ENCODE measurements at places on chromosomes 7 and 10.

GRCh38 chr10:354901-355617 lies 219.8 kb downstream of the ZMYND11 start:
- no peak for DNase-seq

- DNase-seq: peak; percentile 14
These were observed 52.4 kb upstream of the ADRB1 start for GRCh38 chr10:113991091-113991860.

DNA sequence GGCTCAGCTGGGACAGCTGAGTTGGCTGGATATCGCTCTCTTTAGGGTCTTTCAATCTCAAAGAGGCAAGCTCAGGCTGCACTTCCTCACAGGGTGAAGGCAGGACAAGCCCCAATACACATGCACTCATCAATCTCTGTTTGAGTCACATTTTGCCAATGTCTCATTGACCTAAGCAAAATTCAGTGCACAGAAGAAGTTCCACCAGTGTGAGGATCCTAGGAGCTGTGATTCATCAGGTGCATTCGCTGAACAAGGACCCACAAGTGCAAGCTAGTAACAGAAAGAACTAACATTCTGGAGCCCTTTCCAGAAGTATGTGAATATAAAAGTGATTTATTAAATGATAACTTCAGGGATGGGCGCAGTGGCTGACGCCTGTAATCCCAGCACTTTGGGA lies 477.2 kb downstream of the GPAM start:
- no peak for DNase-seq

DNA sequence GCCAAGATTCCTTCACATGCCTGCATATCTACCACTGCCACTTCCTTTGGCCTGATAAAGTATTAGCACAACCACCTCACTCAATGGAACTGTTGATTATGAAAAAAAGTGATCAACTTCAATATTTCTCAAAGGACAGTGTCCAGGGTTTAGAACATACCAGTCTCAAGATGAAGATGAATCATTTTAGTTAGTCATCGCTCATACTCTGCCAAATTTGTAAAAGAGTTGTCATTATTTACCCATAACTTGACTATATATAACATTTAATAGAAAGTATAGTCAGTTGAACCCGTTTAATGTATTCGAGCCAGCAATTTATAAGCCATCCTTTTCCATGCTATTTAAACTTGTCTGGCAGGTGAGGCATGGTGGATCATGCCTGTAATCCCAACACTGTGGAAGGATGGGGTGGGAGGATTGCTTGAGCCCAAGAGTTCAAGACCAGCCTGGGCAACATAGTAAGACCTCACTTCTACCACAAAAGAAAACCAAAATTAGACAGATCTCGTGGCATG lies 33.2 kb downstream of the SPAM1 start:
- peak; percentile 17 for DNase-seq

GRCh38 chr10:215444-215843 lies 80.2 kb downstream of the ZMYND11 start:
- DNase-seq: no peak

- no peak for DNase-seq
These were observed 958.6 kb downstream of the NXPH1 start for GRCh38 chr7:9391984-9392383.

GRCh38 chr10:14659626-14660196 lies 115.0 kb downstream of the FAM107B start:
- peak; percentile 30 for DNase-seq

All from choroid plexus epithelial cell (primary cell).